ENCODE measurements at places on chromosomes 11 and 22.

DNA sequence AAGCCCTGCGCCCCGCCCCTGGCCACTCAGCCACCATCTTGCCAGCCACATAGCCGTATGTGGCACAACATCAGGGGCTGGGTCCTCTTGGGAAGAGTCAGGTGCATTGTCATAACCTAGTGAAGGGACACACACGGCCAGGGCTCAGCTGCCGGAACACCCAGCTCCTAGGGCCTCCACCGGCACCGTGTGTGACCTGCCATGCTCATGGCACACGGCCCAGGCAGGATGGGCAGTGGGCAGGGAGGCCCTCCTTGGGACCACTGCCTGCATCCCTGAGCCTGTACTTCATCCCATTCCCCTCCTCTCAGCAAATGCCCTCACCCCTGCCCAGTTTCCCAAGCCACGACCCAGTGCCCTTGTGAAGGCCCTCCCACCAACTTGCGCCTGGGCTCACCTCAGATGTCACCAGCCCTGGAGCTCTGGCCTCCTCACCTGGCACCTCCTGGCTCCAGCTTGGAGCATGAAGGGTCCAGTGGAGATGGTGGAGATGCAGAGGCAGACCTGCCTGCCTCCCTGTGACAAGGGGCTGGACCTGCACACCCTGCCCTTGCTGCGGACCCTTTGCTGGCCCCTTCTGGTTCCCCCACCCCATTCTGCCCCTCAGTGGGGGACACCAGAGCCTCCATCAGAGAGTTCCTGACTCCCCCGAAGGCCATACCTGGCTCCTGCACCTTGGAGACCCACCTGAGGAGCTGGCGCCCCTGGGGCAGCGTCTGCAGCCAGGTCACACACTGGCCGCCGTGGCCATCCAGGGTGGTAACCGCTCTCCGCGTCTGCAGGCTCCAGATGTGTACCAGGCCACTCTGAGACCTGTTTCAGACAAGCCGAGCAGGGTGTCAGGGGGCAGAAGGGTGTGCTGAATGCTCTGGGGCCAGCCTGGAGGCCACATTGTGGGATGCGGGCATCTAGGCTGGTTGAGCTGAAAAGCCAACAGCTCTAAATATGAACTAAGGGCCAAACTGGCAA, 34.5 kb downstream of the GNB1L start:
- DNase-seq, result no peak

GRCh38 chr22:24289114-24289513, 18.5 kb downstream of the SPECC1L start:
- no peak for DNase-seq

DNA sequence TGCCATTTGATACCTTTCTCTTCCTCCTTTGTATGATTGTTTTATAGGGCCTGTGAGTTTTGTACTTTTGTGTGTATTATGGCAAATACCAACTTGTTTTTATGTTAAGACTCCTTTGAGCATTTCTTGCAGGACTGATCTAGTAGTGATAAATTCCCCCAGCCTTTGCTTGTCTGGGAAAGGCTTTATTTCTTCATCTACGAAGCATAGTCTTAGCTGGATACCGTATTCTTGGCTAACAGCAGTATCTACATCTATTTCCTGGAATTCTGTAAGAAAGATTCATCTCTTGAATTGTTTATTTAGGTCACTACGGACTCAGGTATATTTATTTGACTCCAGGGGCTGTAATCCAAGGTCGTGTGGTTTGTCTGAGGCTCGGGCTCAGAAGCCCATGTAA, 6.0 kb upstream of the NDUFS8 start:
- no peak for DNase-seq

DNA sequence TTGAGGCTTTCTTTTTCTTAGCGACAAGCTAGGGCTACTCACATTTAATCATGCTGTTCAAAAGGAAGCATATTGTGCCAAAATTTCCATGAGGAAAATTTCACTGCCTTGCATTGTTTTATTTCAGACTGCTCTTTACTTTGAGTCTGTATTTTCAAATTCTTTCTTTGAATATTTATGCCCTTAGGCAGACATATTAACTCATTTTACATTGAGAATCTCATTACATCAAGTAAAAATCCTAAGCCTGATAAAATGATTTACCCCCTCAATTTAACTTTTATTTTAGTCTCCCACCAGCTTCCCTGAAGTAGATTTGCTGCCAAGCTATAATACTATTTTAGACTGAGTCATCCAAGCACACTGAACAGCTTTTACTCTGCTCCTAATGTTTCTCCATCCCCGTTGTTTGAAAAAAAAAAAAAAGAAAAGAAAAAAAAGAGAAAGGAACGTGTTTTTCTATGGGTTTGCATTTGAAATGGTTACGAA, 189.3 kb upstream of the MTMR2 start:
- no peak for DNase-seq

DNA sequence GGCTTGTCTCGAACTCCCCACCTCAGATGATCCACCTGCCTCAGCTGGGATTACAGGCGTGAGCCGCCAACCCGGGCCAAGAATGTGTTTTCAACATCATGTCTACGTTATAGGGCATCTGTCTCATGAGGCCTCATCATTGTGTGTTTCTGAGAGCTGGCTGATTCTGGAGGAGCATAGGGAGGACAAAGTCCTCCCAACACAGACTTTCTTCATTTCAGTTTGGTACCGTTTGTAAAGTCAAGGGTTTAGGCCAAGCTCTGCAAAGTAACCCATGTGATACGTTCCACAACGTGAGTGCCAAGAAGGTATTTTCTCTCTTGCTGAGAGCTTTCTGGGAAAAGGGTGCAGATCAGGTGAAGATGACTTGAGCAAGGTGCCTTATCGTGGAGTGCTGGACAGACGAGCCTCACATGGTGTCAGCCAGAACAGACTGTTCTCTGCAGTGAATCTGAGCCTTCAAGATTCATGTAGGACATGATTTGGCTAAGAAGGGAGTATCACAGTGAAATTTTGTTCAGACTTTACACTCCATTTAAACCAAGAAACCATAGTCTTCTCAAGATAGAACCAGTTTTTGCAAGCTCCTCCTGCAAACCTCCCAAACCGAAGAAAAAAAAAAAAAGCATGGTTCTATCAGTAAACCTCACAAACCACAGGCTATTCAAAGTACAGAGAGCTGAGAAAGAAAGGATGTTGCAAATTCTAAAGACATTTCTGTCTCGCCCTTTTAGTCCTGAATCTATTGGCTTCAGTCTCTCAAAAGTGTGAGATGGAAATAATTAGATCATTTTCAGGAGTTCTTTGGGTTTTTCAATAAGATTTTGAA, 71.7 kb downstream of the DBX1 start:
- no peak for DNase-seq

GRCh38 chr11:26044389-26044788, 287.5 kb upstream of the ANO3 start:
- DNase-seq, result no peak

DNA sequence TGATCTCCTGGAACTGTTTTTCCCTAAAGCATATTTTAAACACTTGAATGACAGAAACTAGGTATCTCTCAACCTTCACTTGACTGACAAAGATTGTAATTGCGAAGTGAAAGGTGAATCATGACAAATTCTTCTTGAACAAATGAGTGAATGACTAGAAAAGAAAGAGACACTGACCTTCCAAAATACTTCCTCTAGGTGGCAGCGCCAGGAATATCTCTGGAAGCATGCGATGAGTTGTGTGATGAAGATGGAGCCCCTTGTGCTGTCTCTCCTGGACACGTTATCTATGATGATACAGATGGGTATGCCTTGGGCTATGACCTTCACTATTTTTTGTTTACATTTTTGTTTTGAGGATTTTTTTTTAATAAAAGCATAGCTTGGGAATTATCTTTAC, 7.0 kb upstream of the CASP12 start:
- DNase-seq, result no peak

GRCh38 chr11:1119604-1120146, 38.1 kb upstream of the MUC5AC start:
- no peak for DNase-seq

GRCh38 chr11:109854731-109855130, 238.5 kb upstream of the ZC3H12C start:
- DNase-seq, result no peak

GRCh38 chr11:130744794-130745193, 171.5 kb downstream of the SNX19 start:
- DNase-seq, result no peak

GRCh38 chr11:64652586-64653387, 61.8 kb downstream of the SLC22A12 start:
- no peak for DNase-seq

DNA sequence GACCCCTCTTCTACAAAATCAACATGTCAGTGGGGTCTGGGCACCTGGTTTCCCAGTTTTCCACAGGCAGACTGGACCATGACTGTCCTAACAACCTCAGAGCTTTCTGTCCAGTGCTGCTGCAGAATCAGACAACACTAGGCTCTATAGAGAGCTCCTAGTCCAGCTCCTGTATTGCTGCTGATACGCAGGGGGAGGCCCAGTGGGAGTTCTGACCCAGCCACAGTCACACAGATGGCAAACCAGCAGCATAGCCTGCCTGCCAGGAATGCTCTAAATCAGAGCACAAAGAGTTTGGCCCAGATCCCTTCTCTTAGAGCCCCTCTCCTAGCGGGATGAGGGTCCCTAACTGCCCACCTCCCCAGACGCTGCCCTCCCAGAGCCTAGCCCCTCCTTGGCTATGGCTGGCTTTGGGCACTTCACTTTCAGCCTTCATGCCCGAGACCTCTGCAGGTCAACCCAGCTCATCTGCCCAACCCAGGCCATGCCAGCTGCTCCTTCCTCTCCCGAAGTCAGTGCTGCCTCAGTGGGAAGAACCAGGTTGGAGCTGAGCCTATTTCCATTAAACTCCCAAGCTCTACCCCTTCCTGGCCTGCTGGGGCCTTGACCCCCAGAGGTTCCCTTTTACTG, 15.8 kb upstream of the SLCO2B1 start:
- DNase-seq, result no peak

DNA sequence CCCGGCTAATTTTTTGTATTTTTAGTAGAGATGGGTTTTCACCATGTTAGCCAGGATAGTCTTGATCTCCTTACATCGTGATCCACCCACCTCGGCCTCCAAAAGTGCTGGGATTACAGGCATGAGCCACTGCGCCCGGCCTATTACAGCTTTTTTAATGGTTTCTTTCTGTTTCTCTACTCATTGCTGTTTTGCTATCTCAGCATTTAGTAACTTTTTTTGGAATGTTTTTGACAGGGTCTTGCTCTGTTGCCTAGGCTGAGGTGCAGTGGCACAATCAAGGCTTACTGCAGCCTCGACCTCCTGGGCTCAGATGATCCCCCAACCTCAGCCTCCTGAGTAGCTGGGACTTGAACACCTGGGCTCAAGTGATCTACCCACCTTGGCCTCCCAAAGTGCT, 4.7 kb upstream of the CRKL start:
- DNase-seq, result no peak

DNA sequence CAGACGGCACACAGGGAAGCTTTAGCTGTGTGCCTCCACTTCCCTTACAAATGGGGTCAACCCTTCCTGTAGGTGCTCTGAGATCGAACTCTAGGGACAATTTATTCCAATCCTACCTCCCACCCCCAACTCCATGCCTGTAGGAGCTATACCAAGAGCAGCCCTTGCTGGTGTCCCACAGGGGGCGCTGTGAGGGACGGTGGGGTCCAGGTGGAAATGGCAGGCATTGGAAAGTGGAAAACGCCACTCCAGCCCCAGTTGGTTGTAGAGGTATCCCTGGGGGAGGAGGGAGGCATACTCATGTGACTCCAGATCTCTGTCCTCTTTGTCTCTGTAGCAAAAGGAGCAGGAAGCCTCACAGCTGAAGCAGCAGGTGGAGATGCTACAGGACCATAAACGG, 161.3 kb downstream of the MYO18B start:
- DNase-seq, result no peak

GRCh38 chr11:120335908-120336640, at the start of gene ARHGEF12:
Gene ARHGEF12 (plus strand): TSS chr11:120336413. CDS start chr11:120337244, 831 bp downstream.
- peak; percentile 78 for DNase-seq

- no peak for DNase-seq
Observed at GRCh38 chr11:65169164-65169641, 830 bp upstream of the SPDYC start.

GRCh38 chr22:48949375-48950149, 878.1 kb downstream of the BRD1 start:
- no peak for DNase-seq

- DNase-seq, result no peak
Observed at GRCh38 chr22:29946220-29946619, 63.2 kb downstream of the MTMR3 start.

- no peak for DNase-seq
Observed at GRCh38 chr11:69999721-70000120, 78.4 kb upstream of the ANO1 start.

- no peak for DNase-seq
Observed at GRCh38 chr22:49763138-49763537, 64.5 kb downstream of the BRD1 start.

- no peak for DNase-seq
Observed at GRCh38 chr11:122637541-122637940, 18.0 kb upstream of the UBASH3B start.

GRCh38 chr11:87493516-87493915, 455.8 kb downstream of the TMEM135 start:
- no peak for DNase-seq

DNA sequence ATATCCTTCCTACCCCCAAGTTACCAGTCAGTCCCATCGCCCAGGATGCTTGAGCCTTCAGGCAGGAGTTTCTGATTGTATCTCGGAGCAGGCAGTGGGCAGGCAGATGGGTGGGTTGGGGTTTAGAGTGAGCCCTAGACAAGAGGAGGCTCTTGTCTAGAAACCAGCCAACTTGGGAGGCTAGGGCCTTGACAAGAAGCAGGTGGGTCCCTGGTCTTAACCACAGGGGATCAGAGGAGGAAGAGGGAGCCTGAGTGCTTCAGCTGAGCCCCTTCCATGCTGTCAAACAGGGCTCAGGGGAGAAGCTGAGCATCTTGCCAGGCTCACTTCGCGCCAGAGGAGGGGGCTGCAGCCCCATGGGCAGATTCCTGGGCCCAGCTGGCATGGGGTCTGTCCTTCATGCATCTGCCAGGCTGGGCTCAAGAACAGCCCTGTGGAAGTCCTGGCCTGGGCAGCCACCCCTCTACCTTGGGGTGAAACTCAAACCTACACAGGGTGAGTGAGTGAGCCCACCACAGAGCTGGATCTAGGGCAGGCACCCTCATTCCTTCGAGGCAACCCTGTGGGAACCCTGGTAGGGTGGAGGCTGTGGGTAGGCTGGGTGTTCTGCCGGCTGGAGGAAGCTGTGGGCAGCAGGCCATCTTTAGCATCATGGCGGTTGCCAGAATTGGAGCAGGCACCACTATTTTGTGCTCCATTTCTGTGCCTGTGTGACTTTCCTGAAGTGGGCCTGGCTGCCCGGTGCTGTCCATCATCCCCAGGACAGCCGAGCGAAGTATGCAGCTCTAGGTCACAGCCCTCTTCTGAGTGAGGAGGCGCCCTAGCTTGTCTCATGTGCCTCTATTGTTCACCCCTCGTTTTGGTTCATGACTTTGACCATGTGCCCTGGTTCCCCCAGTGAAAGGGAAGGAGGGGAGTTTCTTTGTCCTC, 108.1 kb downstream of the MORC2 start:
- no peak for DNase-seq

GRCh38 chr11:85898456-85898855, 43.3 kb downstream of the CCDC83 start:
- DNase-seq, result no peak
